ENCODE measurements at places on chromosomes 12 and 14. TPM values are rescaled to one million over a fixed set of nuclear protein-coding genes. Genes with fewer than 3 reads are reported as not detected.

DNA sequence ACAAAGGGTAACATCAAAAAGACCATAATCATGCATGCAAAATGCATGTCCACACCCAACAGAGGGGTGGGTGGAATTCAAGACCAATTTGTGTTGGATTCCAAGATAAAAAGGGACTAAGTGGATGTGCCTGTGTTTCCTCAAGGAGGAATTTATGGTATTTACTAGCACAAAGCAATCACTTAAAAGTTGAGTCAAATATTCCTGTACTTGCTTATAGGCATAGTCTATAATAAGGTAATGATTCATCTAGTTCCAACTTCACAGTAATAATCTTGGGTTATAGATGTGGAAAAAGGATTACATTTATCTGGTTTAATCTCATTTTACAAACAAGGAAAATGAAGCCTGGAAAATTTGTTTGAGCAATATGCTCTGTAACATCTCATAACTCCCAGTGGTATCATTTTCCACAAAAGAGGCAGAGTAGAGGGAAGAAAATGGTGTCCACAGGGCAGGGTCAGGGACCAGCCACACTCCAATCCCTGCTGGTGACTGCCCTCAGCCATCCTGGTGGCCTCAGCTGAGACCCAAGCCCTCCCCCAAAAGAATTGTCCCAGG is 80.8 kb upstream of the REP15 start:
- DNase-seq: peak; percentile 91

- DNase-seq: no peak
Observed at GRCh38 chr12:114685869-114686268, 1.9 kb upstream of the TBX3 start.

MYF6 gene
- total RNA-seq: not detected

KRT85 gene
- total RNA-seq: not detected

GRCh38 chr12:5204271-5204670 is 160.6 kb downstream of the KCNA5 start:
- no peak for DNase-seq

- DNase-seq: peak; percentile 24
Observed at GRCh38 chr14:55913324-55914025, 204.7 kb upstream of the PELI2 start.

DNA sequence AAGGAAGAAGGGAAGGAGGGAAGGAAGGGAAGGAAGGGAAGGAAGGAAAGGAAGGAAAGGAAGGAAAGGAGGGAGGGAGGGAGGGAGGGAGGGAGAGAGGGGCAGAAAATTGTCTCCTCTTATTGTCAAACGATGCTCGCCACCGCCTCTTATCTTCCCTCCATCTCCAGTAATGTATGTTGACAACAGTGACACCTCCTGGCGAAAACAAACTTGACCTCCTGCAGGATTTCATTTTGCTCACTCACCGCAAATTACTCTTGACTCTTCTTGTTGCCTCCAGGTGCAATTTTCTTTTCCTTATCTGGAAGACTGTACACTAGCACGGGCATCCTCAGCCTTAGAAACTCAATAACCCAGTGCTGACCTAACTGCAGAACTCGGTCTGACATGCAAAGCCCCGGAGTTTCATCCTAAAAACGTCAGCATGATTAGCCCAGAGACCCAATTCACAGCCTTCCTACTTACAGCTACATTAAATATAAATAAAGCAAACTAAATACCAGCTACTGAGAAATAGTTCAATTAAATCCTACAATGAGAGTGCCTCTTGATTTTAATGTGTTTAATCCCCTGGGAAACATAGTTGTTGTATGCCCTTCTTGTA is 512.4 kb upstream of the TMPO start:
- peak; percentile 31 for DNase-seq

- no peak for DNase-seq
Observed at GRCh38 chr12:7004840-7005239, 13.4 kb downstream of the LPCAT3 start.

DNA sequence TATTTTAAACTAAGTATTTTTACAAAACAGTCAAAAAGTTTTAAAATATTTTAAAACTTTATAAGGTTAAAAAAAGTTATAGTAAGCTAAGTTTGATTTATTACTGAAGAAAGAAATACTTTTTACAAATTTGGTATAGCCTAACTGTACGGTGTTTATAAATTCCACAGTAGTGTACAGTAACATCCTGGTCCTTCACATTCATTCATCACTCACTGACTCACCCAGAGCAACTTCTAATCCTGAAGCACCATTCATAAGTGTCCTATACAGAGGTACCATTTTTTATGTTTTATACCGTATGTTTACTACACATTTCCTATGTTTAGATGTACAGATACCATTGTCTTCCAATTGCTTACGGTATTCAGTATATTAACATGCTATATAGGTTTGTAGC is 170.0 kb downstream of the KLHL28 start:
- DNase-seq: no peak

DNA sequence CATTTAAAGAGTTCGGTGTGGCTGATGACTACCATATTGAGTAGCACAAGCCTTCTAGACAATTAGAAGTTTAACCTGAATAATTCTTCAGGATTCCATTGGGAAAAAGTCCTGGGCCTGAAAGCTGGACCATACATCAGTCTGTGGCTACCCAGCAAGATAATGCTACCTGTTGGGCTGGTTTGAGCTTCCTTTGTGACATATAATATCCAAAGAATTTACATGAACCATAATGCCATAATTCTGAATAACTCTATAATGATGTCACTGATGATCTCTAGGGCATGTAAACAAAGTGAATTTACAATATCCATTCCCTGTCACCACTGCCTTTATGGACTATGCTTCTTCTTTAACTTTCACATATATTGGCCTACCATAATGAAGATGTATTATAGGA is 3.8 kb upstream of the YBX3 start:
- no peak for DNase-seq

- DNase-seq: no peak
Observed at GRCh38 chr14:44446965-44447364, 60.1 kb downstream of the FSCB start.

GRCh38 chr14:45201905-45202304 is 51.1 kb downstream of the MIS18BP1 start:
- no peak for DNase-seq

DNA sequence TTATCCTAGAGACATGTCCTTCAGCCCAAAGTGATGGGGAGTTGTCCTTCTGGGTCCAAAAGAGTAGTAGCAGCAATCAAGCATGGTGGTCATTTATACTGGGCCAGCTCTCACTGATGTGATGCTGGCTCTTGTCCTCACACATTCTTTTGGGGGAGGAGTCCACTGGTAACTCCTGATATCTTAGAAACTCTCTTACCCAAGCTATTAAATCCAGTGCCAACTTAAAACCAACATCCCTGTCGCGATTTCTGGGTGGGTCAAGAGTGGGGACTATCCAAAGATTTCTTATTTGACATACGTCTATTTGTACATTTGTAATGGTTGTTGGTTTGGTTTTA is 24.6 kb downstream of the DDX47 start:
- DNase-seq: no peak

NPFF gene
- total RNA-seq: not detected

B3GNT4 gene
- 3.6 TPM for total RNA-seq

DNA sequence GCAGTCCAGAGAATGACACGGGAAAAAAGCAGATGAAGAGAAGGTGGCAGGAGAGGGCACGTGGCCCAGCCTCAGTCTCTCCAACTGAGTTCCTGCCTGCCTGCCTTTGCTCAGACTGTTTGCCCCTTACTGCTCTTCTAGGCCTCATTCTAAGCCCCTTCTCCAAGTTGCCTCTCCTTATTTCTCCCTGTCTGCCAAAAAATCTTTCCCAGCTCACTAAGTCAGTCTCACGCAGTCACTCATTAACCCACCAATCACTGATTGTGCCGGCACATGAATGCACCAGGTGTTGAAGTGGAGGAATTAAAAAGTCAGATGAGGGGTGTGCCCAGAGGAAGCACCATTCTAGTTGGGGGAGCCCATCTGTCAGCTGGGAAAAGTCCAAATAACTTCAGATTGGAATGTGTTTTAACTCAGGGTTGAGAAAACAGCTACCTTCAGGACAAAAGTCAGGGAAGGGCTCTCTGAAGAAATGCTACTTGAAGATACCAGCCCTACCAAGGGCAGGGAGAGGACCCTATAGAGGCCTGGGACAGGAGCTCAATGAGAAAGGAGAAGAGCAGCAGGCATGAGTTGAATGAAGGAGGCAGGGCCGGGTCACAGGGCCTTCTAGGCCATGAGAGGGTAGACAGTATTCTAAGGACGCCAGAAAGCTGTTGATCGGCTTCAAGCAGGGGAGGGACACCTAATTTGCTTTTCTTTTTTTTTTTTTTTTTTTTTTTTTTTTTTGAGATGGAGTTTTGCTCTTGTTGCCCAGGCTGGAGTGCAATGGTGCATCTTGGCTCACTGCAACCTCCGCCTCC is 40.9 kb downstream of the DAD1 start:
- no peak for DNase-seq

- DNase-seq: no peak
Observed at GRCh38 chr12:12217018-12217359, 49.9 kb downstream of the LRP6 start.

KRT82 gene
- 1.7 TPM for total RNA-seq

- DNase-seq: no peak
Observed at GRCh38 chr12:87120440-87120839, 864.2 kb upstream of the MGAT4C start.

DNA sequence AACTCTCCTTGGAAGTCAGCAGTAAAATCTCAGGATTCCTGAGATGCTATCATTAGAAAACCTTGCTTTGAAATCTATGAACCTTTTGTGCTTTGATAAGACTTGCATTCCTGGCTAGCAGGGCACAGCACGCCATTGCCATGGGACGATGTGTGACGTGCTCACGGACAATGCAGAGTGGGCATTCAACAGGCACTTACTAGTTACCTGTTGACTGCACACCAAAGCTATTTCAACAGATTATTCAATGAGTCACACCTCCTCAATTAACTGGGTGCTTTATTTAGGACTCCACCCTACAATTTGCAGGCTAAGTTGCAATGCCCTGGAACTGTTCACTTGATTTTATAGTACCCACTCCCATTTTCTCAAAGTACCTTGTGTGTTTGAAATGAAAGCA is 11.3 kb downstream of the NOS1 start:
- DNase-seq: no peak

STAB2 gene
- total RNA-seq: 2.6 TPM

CCDC88C gene
- total RNA-seq: 8.4 TPM

GRCh38 chr14:64726585-64726890 is 22.3 kb downstream of the PLEKHG3 start:
- DNase-seq: peak; percentile 67

GRIP1 gene
- 20.5 TPM for total RNA-seq

DNA sequence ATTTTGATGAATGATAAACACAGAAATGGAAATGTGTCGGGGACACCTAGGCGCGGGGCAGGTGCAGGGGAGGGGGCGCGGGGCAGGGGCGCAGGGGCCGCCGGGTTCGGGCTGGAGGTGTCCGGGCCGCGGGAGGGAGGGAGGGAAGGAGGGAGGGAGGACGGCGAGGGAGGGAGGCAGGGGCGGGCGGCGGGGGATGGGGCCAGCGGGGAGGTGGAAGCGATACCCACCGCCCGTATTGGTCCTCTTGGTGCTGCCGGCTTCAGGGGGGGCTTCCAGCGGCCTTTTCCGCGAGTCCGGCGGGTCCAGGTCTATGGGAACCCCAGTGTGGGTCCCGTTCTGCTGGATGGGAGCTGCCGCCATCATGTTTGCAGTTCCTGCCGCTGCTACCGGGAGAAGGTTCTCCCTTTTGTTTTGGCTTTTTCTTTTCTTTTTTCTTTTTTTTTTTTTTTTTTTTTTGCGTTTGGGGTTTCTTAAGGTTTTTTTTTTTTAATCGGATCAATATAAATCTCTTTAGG is 703 bp downstream of the NOVA1 start:
- DNase-seq: peak; percentile 14

SERPINA9 gene
- total RNA-seq: 1.4 TPM

GSG1 gene
- 1.2 TPM for total RNA-seq

DNA sequence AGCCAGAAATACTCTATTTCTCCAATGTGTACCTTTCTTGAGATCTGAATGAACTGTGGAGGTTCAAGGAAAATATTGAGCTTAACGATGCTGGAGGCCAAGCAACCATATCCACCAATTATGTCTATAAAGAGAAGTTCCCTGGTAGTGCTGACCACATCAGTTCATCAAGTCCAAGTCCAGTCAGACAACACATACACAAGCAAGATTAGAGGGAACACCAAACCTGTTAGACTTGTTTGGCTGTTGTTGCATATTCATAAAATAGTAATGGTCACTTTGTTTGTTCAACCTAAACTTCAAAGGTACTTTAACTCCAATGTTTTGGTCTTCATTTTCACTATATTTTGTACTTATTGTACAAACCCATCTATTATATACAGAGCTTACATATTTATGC is 81.6 kb downstream of the LMO3 start:
- DNase-seq: no peak

DNA sequence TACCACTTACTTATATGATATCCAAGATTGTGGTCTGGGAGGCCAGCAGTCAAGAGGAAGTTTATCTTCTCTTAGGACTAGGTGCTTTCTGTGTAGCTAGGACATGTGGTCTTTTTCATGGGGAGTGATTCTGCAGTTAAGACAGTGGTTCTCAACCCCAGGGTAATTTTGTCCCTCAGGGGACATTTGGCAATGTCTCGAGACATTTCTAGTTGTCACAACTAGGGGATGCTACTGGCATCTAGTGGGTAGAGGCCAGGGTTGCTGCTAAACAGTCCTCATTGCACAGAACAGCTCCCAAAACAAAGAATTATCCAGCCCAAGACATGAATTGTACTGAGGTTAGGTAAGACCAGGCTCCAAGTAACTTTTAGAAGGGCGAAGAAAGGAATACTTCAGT is 20.0 kb downstream of the AMDHD1 start:
- DNase-seq: no peak

DNA sequence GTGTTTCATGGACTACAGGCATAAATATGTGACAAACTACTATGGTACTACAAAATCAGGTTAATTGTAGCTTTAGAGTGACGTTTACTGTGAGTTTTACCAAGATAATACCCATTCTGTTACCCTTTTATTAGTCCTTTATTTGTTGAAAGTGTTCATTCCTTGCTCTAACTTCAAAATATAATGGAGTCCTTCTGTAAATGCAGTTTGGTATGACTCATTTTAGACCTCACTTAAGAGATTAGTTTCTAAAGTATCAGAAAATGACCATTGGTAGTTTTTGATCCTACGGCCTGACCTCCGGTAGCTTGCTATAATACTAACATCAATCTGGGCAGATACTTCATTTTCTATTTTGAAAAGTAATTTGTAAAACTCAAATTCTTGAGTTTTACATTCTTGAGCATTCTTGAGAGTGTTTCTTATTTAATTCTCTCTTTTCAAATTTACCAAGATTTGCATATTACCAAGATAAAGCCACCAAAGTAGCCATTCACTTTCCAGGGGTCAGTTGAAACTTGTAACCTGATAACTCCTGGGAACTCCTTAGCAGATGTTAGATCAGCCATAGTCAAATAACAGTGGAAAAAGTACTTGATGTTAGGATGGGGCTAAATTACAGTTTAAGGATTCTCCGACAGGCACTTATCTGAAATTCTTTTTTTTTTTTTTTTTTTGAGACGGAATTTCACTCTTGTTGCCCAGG is 4.2 kb downstream of the HSPA2 start:
- DNase-seq: no peak

DNA sequence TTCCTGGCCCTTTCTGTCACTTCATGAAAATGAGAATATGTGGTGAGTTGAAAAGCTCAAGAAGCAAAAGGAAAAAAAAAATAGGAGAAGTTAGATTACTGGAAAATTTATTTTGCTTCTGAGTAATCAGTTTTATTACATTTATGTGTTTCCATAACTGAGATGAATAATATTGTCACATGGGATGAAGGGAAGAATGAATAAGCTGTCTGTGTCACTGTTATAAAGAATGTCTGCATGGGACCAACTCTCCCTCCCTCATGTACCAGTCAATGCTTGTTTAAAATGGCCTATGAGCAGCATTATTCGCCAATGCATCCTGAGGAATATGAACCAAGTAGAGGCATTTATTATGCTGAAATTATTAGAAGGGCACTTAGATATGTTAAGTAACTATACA is 246.3 kb downstream of the PRKD1 start:
- no peak for DNase-seq

All from umbilical cord (tissue), 2 donors.